ENCODE measurements at places on chromosomes 7 and 10. TPM values are rescaled to one million over a fixed set of nuclear protein-coding genes. Genes with fewer than 3 reads are reported as not detected.

DNA sequence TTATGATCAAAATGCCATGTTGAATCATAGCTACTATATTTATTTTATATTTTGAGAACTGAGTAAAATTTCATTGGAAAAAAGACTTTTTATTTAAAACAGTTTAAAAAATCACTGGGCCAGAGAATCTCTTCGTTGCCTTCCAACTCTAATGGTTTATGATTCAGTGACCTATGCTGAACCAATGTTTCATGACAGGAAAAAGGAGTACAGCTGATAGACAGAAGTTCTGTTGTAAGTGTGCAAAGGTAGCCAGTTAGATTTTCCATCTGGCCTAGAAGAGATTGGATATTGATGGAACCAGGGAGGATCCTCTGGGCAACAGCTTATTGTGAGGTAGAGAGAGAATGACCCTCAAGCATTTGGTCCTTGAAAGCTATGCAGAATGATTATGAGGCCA, 745.8 kb downstream of the SUGCT start:
- peaks cover 3% of the 10 kb centered on the region for H3K4me1 ChIP-seq
- H3K4me3 ChIP-seq = no peak overlapping the region
- no peak overlapping the region for H3K27ac ChIP-seq
- ATAC-seq = no peak
- H3K27me3 ChIP-seq = no peaks in the 10 kb centered on the region
- no peaks in the 10 kb centered on the region for H3K36me3 ChIP-seq

GRCh38 chr10:96918214-96919002, 86.3 kb downstream of the LCOR start:
- H3K27ac ChIP-seq = no peak overlapping the region
- H3K36me3 ChIP-seq = no peaks in the 10 kb centered on the region
- H3K4me1 ChIP-seq = no peaks in the 10 kb centered on the region
- no peak for ATAC-seq
- no peaks in the 10 kb centered on the region for H3K27me3 ChIP-seq
- H3K4me3 ChIP-seq = no peak overlapping the region

GRCh38 chr7:159060440-159060839, 84.2 kb downstream of the VIPR2 start:
- peaks cover 8% of the 10 kb centered on the region for H3K27me3 ChIP-seq
- H3K4me1 ChIP-seq = no peaks in the 10 kb centered on the region
- ATAC-seq = no peak
- H3K4me3 ChIP-seq = no peak overlapping the region

GRCh38 chr10:132163278-132163765, 23.4 kb upstream of the DPYSL4 start:
- no peak overlapping the region for H3K4me3 ChIP-seq
- ATAC-seq = no peak
- peaks cover 4% of the 10 kb centered on the region for H3K27me3 ChIP-seq
- peaks cover 19% of the 10 kb centered on the region for H3K4me1 ChIP-seq
- H3K27ac ChIP-seq = no peak overlapping the region
- H3K36me3 ChIP-seq = peaks cover 32% of the 10 kb centered on the region

DNA sequence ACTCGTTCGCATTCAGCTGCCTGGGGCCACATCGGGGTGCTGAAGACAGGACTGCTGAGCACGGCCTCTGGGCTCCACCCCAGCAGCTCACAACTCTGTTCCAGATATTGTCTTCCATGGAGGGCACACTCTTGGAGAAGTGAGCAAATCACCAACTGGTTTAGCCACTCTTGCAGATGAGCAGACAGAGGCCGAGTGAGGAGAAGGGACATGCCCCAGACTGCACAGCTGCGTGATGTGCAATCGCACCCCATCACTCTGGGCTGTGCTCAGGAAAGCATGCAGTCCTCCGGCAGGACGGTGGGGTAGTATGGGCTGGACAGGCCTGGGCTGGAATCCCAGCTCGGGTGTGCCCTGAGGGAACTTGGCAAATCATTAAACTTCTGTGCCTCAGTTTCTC, 111.6 kb downstream of the FAM53B start:
- peaks cover 54% of the 10 kb centered on the region for H3K4me1 ChIP-seq
- peak overlapping the region; percentile 26 for H3K27ac ChIP-seq
- H3K27me3 ChIP-seq = no peaks in the 10 kb centered on the region

The IQCE gene
- 12.4 TPM for total RNA-seq

- ATAC-seq = no peak
- H3K27me3 ChIP-seq = no peaks in the 10 kb centered on the region
- no peak overlapping the region for H3K27ac ChIP-seq
- H3K4me3 ChIP-seq = no peak overlapping the region
- H3K36me3 ChIP-seq = no peaks in the 10 kb centered on the region
Observed at GRCh38 chr7:1149351-1149794, 10.6 kb downstream of the ZFAND2A start.

DNA sequence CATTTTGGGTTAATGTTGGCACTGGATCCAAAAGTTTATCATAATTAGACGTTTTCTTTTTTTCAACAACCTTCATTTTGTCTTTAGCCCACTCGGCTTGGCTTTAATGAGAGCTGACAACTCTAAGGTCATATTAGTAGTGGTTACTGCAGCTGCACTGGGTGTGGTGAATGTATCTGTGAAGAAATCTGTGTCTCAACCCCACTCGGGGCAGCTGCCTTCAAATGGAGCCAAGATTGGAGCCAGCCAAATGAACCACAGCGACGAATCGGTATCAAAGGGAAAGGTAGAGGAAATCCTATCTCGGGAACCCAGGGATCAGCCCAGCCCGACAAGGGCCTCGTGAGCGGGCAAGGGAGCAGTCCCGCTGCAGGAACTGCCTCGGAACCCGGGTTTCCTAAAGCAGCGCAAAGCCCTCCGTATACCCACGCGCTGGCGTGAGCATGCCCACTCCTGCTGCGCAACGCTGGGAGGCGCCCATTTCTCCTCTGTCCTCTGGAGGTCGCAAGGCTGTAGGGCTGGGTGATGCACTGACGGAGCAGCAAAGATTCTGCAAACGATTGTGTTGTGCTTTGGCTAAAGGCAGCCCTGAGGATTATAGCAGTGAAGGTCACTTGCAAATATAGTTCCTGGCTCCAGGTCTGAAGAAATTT, 98.7 kb upstream of the MBL2 start:
- H3K36me3 ChIP-seq = no peaks in the 10 kb centered on the region
- no peaks in the 10 kb centered on the region for H3K4me1 ChIP-seq
- H3K4me3 ChIP-seq = no peak overlapping the region

GRCh38 chr7:157235357-157236333, 96.9 kb downstream of the UBE3C start:
- H3K4me3 ChIP-seq = no peak overlapping the region
- no peaks in the 10 kb centered on the region for H3K36me3 ChIP-seq
- no peak overlapping the region for H3K27ac ChIP-seq
- no peaks in the 10 kb centered on the region for H3K27me3 ChIP-seq

- H3K4me1 ChIP-seq = no peaks in the 10 kb centered on the region
- no peak overlapping the region for H3K27ac ChIP-seq
- ATAC-seq = no peak
- H3K27me3 ChIP-seq = no peaks in the 10 kb centered on the region
- H3K36me3 ChIP-seq = peaks cover 28% of the 10 kb centered on the region
Observed at GRCh38 chr7:121294448-121294992, 34.3 kb upstream of the WNT16 start.

DNA sequence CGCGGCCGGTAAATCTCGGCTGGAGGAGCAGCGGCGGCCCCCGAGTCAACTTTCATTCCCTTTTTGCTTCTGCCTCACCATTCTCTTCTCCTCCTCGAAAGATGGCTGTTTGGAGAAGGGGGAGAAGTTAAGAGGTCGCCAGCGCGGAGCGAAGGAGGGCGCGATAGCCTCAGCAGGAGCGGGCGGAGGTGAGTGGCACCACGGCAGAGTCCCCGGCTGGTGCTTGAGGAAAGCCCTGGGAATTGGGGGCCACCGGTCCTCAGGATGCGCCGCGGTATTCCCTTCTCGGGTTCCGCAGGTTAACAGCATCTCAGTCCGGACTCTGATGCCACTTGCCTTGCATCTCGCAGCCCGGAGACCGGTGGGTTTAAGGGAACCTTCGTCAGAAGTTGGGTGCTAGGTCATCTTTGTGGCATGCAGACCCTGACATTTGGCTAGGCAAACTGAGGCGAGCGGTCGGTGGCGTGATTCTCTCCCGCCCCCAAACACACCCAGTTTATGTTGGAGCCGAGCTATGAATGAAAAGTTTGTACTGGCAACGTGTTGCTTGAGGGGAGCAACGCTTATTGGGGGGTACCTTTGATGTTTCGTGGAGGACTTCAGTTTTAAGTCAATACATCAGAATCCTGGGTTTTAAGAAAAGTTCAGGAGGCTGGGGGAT, 59.5 kb upstream of the PRPS1L1 start:
- peak overlapping the region; percentile 89 for H3K27ac ChIP-seq
- no peaks in the 10 kb centered on the region for H3K27me3 ChIP-seq
- peak overlapping the region; percentile 98 for H3K4me3 ChIP-seq
- H3K4me1 ChIP-seq = peaks cover 18% of the 10 kb centered on the region
- no peaks in the 10 kb centered on the region for H3K36me3 ChIP-seq

- no peak overlapping the region for H3K4me3 ChIP-seq
- H3K36me3 ChIP-seq = peaks cover 28% of the 10 kb centered on the region
- H3K27me3 ChIP-seq = no peaks in the 10 kb centered on the region
Observed at GRCh38 chr10:7634142-7634894, 32.4 kb downstream of the ITIH5 start.

The RET gene
- total RNA-seq = 1.4 TPM

The EN2 gene
- total RNA-seq = not detected

The C7orf57 gene
- not detected for total RNA-seq

GRCh38 chr7:44103923-44104859, at the start of gene AEBP1:
Gene AEBP1 (plus strand): TSS chr7:44104345. CDS start chr7:44104666, 321 bp downstream.
- no peaks in the 10 kb centered on the region for H3K36me3 ChIP-seq
- peak; percentile 52 for ATAC-seq
- peaks cover 98% of the 10 kb centered on the region for H3K4me1 ChIP-seq

The FAM237B gene
- not detected for total RNA-seq

- no peaks in the 10 kb centered on the region for H3K36me3 ChIP-seq
- no peaks in the 10 kb centered on the region for H3K27me3 ChIP-seq
- no peaks in the 10 kb centered on the region for H3K4me1 ChIP-seq
Observed at GRCh38 chr10:60340973-60341372, 48.7 kb downstream of the ANK3 start.

The AKR1C2 gene
- 13.5 TPM for total RNA-seq

The SMKR1 gene
- total RNA-seq = not detected

GRCh38 chr10:42973870-42974692, 102.8 kb upstream of the RET start:
- peaks cover 37% of the 10 kb centered on the region for H3K27me3 ChIP-seq
- no peak overlapping the region for H3K4me3 ChIP-seq
- no peak for ATAC-seq
- H3K27ac ChIP-seq = no peak overlapping the region

DNA sequence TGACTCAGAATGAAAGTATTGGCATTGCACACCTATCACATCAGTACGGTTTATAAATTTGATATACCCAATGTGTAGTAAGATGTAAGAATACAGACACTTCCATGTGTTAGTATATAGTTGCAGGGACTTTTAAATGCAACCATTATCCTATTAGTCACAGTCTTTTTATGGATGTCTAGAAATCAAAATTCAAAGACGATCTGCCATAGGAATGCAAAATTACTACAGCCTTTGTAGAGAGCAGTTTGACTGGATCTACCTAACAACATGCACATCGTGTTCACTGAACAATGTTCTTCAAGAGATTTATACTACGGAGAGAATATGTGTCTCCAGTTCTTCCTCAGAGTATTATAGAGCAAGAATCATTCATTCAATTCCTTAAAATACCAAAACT, 317.3 kb upstream of the HGF start:
- no peaks in the 10 kb centered on the region for H3K27me3 ChIP-seq
- H3K4me3 ChIP-seq = no peak overlapping the region
- no peak for ATAC-seq
- no peaks in the 10 kb centered on the region for H3K36me3 ChIP-seq
- H3K27ac ChIP-seq = no peak overlapping the region
- H3K4me1 ChIP-seq = no peaks in the 10 kb centered on the region

GRCh38 chr10:75593692-75594556, 162.5 kb downstream of the LRMDA start:
- no peak for ATAC-seq
- no peak overlapping the region for H3K4me3 ChIP-seq
- H3K27me3 ChIP-seq = no peaks in the 10 kb centered on the region
- H3K27ac ChIP-seq = no peak overlapping the region
- H3K36me3 ChIP-seq = no peaks in the 10 kb centered on the region

GRCh38 chr7:155824227-155824886, 12.1 kb upstream of the SHH start:
- no peak for ATAC-seq
- no peaks in the 10 kb centered on the region for H3K36me3 ChIP-seq
- H3K27ac ChIP-seq = no peak overlapping the region
- H3K4me3 ChIP-seq = no peak overlapping the region
- H3K27me3 ChIP-seq = peaks cover 69% of the 10 kb centered on the region

The PILRB gene
- total RNA-seq = 11.8 TPM

DNA sequence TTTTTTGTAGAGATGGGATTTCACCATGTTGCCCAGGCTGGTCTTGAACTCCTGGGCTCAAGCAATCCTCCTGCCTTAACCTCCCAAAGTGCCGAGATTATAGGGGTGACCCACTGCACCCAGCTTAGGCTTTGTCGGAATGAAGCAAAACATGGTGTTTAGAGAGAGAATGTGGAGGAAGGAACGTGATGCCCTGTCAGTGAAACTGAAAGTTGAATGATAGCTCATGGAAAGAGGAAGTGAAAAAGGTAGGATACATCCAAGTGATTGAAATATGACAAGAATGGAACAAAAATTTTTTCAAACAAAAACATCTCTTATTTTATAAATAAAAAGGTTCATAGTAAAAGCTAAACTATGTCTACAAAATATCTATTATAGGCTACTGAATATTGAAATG, 5.9 kb downstream of the AKAP9 start:
- H3K4me3 ChIP-seq = no peak overlapping the region
- peaks cover 25% of the 10 kb centered on the region for H3K4me1 ChIP-seq
- no peaks in the 10 kb centered on the region for H3K27me3 ChIP-seq
- no peaks in the 10 kb centered on the region for H3K36me3 ChIP-seq
- peak overlapping the region; percentile 12 for H3K27ac ChIP-seq

The ITPRID1 gene
- total RNA-seq = 0.49 TPM

GRCh38 chr10:50512743-50513416, 110.9 kb downstream of the SGMS1 start:
- no peak for ATAC-seq
- H3K4me1 ChIP-seq = peaks cover 9% of the 10 kb centered on the region
- no peaks in the 10 kb centered on the region for H3K27me3 ChIP-seq

GRCh38 chr10:119518936-119519335, 23.6 kb downstream of the RGS10 start:
- no peak overlapping the region for H3K4me3 ChIP-seq
- ATAC-seq = no peak
- no peaks in the 10 kb centered on the region for H3K4me1 ChIP-seq
- no peaks in the 10 kb centered on the region for H3K36me3 ChIP-seq
